Fibroblast of skin of right biceps (primary cell): ENCODE measurements at places on chromosomes 5 and 9.

GRCh38 chr5:157923765-157924164 is 64.8 kb upstream of the CLINT1 start:
- no peak for DNase-seq

- DNase-seq, result no peak
Observed at GRCh38 chr9:117945286-117945685, 241.1 kb downstream of the TLR4 start.

DNA sequence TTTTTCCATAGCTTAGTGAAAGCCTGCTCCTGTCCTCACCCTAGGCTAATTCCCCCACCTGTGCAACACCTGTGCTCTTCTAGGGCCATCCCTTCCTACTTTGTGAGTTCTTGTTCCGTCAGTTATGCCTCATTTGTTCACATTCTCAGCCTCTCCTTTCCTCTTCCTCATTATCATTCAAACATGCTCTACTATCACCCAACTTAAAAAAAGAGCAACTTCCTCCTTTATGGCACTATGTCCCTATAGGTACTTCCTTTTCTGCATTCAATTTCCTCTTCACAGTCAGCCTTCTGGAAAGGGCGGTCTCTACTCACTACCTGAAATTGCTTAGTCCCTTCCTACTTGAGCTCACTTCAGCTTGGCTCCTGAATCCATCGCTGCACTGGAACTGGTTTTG is 111.8 kb upstream of the LHFPL2 start:
- no peak for DNase-seq

GRCh38 chr5:77423022-77423750 is 68.9 kb downstream of the WDR41 start:
- DNase-seq, result peak; percentile 65

DNA sequence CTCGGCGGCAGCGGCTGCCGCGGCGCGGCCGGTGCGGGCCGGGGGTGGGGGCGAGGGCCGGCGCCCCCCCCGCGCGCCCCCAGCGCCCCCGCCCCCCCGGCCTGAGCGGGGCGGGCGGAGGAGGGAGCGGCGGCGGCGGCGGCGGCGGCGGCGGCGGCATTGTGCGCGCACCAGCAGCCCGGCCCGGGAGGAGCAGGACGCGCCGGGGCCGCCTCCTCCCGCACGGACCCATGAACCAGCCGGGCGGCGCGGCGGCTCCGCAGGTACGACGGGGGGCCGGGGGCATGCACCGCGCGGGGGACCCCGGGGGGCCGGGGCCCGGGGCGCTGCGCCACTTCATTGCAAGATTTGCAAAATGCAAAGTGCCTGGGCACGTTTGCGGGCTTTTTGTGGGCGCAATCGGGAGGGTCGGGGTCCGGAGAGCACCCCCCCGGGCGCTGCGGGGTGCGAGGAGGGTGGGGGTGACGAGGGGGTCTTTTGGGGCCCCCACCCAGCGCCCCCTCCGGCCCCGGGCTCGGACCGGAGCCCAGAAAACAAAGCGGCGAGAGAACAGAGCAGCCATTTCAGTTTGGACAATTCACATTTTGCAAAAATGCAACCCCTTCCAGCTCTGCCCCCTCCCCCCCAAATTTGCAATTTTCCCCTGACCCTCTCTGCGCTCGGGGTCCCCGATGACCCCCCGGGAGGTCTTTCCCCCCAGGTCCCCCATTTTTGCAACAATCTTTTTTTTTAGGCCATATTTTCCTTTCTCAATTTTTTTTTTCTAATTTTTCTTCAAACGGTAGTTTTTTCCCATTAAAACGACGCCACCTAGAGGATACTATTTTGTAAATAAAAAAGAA is at the start of gene ZNF618:
TSS of gene ZNF618 (plus strand) at position 159 of the 842 bp plus-strand sequence. CDS start at position 231, 72 bp downstream.
- peak; percentile 49 for DNase-seq

DNA sequence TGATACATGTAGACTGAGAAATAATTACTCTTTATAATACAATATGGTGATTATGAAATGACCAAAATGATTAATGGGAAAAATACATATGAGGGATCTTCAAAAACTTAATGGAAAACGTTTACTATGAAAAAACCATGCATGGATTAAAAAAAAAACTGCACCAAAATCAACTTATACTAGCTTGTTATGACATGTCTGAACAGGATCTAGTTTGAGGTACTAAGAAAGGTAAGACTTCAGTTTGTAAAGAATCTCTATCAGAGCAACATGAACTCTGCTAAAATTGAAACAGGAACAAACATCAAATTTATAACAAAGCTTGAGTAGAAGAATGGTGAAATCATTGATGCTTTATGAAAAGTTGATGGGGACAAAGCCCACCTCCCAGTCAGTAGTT is 178.0 kb downstream of the SLIT3 start:
- DNase-seq, result no peak

GRCh38 chr9:99012957-99013512 is 69.3 kb downstream of the COL15A1 start:
- no peak for DNase-seq

DNA sequence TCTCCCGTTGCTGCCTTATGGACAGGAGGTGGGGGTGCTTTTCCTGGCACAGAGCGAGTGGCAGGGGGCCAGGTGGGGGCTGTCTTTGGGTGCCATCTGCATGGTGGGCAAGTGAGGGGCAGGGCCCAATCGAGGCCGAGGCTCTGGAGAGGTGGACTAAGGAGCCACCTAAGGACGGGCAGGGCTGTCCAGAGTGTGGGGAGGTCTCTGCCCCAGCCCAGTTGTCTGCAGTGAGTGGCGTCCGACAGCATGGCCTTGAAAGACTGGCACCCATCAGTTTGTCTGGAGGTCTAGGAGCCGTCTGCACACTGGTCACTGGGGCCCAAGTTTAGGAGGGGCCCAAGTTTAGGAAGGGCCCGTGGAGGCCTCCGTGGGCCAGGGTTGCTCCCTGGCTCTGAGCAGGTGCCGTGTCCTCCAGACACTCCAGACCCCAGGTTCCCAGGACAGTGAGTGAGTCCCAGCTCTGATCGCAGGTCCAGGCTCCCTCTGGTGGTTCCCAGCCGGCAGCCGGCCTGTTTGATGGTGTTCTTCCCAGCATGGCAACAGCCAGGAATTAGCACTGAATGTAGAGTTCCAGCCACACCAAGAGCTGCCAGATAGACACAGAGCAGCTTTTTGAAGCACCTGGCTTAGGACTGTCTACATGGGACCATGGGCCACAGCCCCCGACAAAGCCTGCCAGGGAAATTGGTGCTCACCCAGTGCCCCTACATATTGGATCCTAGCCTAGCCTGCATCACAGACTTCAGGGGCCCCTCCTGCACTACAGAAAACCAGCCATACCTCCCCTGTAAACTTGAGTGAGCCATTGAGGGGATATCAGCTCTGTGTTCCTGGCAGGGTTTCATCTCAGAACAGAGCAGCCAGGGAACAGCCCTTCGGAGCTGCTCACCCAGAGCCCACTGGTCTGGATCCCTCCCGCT is 120.9 kb downstream of the WNK2 start:
- DNase-seq, result peak; percentile 21

GRCh38 chr9:69093471-69094103 is 58.0 kb downstream of the FXN start:
- DNase-seq, result no peak

GRCh38 chr5:23372177-23372576 is 135.2 kb upstream of the PRDM9 start:
- DNase-seq, result no peak

DNA sequence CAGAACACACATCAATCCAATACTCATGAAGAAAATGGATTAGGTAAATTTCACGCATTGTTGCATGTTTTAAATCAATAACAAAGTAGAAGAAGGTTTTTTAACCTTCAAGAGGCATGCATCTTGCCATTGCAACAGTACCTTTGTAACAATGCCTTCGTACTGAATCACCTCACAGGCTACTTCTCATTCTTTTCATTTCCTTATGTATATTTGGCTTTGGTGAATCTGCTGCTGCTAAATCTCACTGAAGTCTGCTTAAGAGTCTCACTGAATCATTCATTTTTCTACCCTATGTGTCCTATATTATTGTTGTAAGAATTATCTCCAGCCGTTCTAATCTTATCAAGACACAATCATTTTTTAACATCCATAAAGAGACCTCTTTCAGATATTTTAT is 152.5 kb downstream of the CDH10 start:
- DNase-seq, result no peak

- no peak for DNase-seq
Observed at GRCh38 chr5:138594305-138595058, 19.3 kb upstream of the HSPA9 start.
